Dorsolateral prefrontal cortex (tissue), 122 donors: ENCODE measurements at places on chromosomes 11 and 22.
A peak's percentile ranks its signal among the peaks of the same experiment; 100 is the strongest.

DNA sequence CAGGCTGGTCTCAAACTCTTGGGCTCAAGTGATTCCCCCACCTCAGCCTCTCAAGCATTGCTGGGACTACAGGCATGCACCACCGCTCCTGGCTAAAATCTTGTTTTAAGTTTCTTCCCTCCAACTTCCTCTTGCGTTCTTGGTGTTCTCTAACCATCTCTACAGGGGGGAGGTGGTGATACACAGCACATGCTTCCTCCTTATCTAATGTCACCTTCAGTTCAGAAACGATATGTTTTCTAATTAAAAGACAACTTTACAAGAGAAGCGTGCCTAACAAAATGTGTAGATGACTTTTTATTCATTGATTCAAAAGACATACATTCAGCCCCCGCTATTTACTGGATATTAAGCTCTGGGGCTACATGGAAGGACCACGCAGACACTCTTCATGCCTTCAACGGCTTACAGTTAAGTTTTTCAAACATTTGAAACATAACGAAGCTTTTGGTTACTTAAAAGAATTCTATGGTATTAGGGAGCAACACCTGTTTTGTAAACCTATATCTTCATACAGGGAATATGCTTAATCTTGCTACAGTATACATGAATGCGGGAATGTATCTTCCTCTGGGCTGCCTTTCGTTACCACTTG lies 933 bp upstream of the DLAT start:
- no peak for DNase-seq

GRCh38 chr11:95922536-95923438 lies 1.1 kb downstream of the MTMR2 start:
- no peak for DNase-seq

DNA sequence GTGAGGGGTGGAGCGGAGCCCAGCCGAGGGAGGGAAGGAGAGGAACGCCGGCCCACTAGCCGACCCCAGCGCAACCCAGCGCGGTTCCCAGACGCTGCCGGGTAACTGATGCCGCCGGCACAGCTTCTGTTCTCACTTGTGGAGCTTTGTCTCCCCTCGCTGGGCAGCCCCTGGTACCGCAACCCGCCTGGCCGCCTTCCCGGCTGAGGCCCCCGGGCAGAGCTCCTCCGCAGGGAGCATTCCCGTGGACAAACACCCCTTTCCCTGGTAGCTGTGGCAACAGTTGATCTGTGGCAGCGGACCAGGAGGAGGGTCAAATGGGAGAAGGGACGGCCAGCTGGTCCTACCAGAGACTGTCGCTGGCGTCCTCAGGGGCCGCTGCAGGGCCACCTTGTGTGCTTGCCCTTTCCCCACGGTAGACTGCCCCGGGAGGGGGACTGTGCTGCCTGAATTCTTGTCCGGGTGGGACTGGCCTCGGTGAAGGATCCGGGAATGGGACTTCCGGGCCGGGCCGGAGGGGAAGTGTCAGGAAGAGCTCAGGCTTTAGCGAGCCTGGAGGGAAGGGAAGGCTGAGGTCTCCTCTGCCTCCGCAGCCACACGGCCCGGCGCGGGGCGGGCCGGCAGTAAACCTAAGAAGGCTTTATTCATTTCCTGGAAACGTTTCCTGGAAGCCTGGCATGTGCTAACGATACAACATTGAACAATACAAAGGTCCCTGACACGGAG lies 468.0 kb downstream of the OPCML start:
- DNase-seq: peak; percentile 71

DNA sequence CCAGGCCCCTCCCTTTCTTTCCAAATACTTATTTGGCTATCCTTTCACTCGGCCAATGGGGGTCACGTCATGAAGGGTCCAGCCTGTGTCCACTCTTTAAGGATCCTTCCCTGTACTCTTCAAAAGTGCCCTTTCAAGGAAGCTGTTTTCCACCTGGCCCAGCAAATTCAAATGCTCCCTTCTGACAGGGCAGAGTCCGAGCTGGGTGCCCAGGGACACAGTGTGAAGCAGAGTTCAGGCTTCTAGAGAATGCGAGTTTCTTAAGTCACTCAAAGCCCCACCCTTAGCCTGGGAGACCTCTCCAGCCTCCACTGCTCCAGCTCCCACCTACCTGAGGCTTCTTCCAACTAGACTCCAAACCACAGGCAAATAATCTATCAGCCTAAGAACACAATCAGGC lies 5.5 kb upstream of the APOA1 start:
- no peak for DNase-seq

DNA sequence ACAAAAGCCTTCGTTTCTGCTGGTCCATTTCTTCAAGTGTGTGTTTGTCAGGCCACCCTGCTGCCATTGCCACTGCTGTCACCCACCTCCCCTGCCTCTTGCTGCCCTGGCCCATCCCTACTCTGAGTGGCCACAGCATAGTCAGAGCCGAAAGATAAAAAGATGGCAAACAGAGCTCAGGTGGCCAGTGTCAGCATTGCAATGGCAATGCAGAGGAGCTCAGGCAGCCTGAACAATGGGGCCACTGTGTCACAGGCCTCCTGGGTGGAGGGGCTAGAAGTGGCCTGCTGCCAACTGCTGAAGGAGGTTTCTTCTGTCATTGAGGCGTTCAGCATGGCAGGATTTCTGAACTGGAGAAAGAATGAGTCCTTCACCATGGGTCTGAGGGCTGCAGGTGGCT lies 137.1 kb downstream of the CSNK2A3 start:
- no peak for DNase-seq
